ENCODE measurements at places on chromosomes 5 and 9.

GRCh38 chr5:124309241-124309980 lies 437.0 kb downstream of the ZNF608 start:
- DNase-seq: no peak

GRCh38 chr5:163658702-163659567 lies 153.5 kb downstream of the MAT2B start:
- DNase-seq: no peak

DNA sequence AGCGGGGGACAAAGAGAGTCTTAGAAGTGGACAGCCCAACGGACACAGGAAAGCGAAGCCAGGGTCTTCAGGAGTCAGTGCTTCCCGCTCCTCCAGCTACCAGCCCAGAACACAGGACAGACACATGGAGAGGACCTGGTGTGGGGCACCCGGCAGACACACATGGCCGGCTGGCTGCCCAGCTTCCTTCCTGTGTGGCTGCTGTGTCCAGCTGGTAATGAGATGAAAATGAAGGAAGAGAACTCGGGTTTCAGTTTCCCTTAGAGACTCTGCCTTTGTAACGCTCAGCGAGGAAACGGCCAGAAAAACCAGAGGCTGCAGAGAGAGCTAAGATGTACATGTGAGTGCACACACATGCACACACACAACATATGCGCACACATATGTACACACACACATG lies 87.5 kb downstream of the SECISBP2 start:
- DNase-seq: no peak

- DNase-seq: no peak
Observed at GRCh38 chr9:129346046-129346445, 168.0 kb upstream of the IER5L start.
